ENCODE measurements at places on chromosomes 7 and 10.

GRCh38 chr10:17432723-17433122 is 21.7 kb downstream of the ST8SIA6 start:
- DNase-seq = no peak

- DNase-seq = peak; percentile 27
These were observed 137.0 kb upstream of the SEMA3A start for GRCh38 chr7:84331616-84332015.

DNA sequence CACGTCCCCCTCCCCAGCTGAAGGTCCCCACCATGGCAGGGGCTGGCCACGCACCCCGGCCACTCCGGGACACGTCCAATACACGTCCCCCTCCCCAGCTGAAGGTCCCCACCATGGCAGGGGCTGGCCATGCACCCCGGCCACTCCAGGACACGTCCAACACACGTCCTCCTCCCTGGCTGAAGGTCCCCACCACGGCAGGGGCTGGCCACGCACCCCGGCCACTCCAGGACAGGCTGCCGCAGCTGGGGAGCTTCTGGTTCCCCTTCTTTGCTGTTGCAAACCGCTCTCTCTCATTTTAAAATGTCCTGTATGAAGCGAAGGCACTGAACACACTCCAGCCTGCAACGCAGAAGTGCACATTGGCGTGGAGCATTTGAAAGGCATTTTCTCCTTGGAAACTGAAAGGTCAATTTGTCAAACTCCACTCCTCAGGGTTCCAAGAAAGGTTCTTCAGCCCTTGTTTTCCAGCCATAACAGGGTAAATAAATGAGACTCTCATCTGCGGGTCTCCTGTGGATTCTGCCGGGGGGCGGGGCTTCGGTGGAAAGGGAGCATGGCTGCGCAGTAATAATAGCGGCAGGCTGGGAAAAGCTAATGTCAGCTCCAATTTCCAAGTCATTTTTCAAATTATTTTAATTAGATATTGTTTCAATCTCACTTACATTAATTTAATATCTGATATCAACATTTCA is 580.3 kb downstream of the DNAJB6 start:
- DNase-seq = no peak

- no peak for DNase-seq
These were observed 61.3 kb upstream of the CAV2 start for GRCh38 chr7:116438267-116438666.

- no peak for DNase-seq
These were observed 438.6 kb upstream of the MGMT start for GRCh38 chr10:129028451-129028850.

DNA sequence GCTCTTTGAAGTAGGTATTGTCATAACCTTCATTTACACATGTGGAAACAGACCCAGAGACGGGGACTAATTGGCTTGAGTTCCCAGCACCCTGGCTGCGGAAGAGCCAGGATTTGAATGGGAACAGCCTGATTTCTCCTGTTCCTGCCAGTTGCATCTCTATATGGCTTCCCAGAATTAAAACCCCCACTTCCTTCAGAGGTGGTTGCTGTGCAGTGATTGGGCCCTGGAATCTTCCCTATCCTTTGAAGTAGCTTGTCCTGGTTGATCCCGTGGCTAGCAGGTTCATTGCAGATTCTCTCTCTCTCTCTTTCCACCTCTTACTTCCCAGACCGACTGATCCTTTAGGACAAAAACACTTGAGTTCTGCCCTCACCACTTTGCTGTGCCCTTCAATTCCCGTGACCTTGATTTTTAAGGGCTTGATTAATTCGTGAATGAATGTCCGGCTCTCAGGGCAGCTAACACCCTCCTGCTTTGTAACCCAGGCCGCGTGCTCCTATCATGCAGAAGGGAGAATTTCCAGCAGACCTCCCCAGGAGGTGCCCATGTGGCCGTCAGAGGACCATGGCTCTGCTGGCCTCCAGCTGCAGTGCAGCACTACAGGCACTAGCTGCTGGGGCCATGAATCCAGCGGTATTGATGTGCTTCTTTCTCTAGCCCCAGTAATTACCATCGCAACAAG is 120.6 kb upstream of the AGK start:
- no peak for DNase-seq

DNA sequence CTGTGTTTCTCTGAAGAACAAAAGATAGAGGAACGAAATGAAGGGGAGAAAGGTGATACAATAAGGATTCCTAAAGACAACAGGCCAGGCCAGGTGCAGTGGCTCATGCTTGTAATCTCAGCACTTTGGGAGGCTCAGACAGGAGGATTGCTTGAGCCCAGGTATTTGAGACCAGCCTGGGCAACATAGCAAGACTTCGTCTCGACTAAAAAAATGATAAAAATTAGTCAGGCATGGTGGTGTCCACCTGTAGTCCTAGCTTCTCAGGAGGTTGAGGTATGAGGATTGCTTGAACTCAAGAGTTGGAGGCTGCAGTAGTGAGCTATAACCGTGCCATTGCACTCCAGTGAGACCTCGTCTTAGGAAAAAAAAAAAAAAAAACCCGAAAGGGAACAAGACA is 41.4 kb upstream of the FAM3C start:
- DNase-seq = no peak

- no peak for DNase-seq
These were observed 303.5 kb downstream of the KLF6 start for GRCh38 chr10:3481496-3481895.

Measured in right hindlimb (tissue), 1 donor.